Urinary bladder (tissue), 4 donors: ENCODE measurements at places on chromosomes 3 and 15. TPM values are rescaled to one million over a fixed set of nuclear protein-coding genes. Genes with fewer than 3 reads are reported as not detected.

The RAB11A gene
- total RNA-seq: 187 TPM

DNA sequence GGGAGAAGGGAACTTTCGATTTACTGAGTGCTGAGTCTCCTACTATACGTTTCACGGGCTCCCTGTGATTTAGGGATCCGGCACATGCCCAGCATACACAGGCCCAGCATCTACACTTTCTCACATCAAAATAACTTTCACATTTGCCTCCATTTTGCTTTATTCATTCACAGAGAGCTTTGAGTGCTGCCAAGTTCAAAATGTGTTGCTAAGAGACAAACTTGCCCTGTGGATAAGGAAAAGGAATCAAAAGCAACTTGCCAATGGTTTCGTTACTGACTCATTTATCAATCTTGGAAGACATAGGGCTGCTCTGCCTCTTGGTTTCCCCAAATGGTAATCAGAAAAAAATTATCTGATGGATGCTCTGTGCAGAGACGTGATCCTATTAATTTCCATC lies 86.3 kb upstream of the LRRN1 start:
- DNase-seq: no peak

DNA sequence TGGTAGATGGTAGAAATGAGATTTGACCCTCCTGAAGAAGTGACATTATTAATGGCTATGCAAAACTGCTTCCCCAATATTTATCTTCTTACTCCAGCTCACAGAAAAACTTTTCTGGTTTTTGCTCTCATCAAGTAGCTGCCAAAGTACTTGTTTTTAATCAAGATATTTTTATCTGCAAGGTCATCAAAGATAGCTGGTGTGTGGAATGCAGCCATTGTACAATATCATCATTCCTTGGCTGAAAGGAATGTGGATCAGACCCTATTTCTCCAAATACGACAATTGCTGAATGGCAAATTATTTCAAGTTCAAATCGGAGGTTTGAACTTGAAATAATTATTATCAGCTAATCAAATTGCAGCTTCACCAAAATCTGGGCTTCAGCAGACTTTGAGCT lies 126.9 kb upstream of the SLC7A14 start:
- DNase-seq: no peak

DNA sequence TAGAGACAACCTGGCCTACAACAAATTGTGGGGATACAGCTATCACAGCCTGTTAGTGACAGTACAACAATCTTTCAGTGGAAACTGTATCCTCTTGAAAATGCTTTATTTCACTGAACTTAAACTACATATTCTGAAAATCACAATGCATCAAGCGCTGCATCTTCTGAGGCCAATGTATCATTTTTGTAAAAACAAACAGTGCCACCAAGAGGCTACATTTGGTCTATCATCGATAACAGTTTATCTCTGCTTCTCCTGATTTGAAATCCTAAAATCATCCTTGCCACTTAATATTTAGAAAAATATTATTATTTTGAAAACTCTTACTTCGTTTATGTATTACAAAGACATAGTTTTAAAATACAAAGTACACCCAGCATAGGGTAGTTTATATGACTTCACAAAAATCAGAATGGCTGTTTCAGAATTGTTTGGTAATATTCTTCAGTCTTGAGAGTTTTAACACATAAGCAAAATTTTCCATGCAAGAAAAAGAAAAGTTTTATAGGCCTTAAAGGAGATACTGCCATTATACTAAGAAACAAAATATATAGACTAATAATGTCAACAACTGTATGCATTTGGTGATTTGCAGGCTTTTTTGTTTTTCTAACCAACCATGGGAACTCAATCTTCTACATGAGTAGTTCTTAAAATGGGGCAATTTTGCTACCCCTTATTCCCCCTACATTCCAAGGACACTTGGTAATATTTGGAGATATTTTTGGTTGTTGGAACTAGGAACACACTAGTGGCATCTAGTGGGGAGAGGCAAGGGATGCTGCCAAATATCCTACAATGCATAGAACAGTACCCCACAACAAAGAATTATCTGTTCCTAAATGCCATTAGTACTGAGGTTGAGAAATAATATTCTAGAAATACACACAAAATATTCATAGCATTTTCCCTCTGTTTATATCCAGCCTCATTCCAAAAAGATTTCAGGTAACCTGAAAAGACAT lies 42.3 kb downstream of the WDR72 start:
- no peak for DNase-seq

DNA sequence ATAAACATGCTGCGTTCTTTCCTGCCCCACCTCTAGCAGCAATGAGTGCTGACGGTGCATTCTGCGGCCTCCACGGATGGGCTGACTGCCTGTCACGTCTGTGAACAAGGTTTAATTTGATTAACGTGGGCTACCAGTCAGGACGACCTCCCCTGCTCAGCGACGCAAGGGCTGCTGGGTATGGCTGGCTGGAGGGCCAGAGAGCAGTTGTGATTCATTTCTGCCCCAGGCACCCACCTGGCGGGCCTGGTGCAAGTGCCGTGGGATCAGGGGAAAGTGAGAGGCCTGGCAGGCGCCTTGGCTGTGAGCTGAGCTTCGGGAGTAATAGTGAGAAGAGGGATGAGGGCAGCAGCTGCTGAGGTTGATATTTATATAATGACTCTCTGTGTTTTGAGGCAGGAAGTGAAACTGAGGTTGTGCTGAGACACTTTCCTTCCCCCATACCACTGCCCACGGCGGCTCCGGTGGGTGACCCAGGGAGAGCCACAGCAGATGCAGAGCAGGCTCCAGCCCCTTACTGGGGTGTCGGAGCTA lies 190.4 kb upstream of the BCL6 start:
- DNase-seq: no peak

The FBXO40 gene
- not detected for total RNA-seq

GRCh38 chr15:46304321-46304720 lies 669.5 kb downstream of the SQOR start:
- DNase-seq: no peak
